Right kidney (tissue), 9 donors: ENCODE measurements at places on chromosomes 1 and 21.
A peak's percentile ranks its signal among the peaks of the same experiment; 100 is the strongest.

GRCh38 chr1:79161077-79161476 lies 154.5 kb upstream of the ADGRL4 start:
- DNase-seq = no peak

DNA sequence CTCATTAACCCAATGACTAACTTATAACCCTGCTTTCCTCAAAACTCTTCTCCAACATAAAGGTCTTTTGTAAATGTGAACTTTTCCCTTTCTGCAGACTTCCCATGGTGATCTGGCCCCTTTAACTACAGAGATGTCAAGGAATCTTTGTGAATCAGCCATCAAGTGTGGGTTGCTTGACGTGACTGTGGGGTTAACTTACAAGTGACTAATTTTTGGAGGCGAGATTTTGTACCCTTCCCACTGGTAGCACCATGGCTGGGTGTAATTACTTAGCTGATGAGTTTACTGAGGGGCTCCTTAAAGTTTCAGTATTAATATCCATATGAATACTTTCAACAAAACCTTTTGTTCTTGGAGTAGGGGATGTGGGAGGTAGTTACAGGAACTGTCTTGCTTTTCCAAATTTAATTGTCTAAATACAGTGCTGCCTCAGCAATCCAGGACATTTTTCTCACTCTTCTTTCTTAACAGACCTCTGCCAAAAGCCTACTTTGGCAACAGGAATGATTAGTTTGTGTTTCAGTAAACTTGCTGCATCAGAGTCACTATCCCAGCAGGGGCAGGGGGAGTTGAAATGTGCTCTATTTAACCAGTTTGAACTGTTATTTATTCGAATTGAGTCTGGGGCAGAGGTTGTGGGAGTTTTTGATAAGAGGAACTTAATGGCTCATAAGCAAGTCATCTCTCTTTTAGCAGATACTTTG lies 217.3 kb upstream of the FGGY start:
- no peak for DNase-seq

GRCh38 chr1:10835421-10835820 lies 39.0 kb upstream of the CASZ1 start:
- peak; percentile 49 for DNase-seq

DNA sequence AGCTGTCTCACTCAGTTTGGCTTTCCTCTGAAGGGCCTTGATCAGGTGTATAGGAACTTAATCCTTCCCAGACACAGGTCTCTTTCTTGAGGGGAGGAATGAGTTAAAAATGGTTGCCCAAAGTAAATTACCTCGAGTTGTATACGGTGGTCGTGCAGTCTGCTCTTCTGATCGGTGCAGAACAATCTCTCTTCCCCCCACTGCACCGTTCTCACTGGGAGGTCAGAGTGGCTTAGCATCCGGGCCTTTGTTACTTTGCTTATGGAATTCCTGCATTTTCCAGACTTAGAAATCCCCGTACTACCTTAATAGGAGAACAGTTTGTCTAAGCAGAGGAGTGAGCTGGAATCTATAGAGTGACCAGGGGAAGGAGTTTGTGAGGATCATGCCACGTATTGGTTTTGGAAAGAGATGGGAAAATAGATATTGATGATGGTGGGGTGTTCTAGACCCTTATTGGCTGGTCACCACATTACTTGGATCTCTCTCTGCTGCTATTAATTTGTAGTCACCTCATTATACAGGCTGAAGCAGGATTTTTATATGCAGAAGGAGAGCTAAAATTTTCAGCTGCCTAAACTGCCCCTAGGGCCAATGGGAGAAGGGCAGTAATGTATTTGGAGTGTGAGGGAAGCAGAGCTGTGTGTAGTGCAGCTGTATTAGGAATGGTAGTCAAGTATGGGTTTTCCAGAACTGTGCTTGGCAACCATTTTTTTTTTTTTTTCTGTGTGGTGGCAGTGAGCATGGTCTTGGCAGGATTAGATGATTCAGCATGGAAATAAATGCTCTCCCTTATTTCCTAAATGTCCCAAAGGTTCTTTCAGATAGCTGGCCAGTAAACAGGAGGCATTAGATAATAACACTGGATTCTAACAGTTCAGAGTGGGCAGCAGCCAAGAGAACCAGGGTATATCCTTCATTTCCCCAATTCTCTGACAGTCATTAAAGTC lies 81.5 kb downstream of the NDUFS5 start:
- DNase-seq = no peak

- DNase-seq = no peak
These were observed 2.2 kb downstream of the TLR5 start for GRCh38 chr1:223140611-223141405.
